ENCODE measurements at places on chromosomes 6 and 20.

GRCh38 chr20:47638851-47639250 lies 137.2 kb downstream of the NCOA3 start:
- no peak for DNase-seq

DNA sequence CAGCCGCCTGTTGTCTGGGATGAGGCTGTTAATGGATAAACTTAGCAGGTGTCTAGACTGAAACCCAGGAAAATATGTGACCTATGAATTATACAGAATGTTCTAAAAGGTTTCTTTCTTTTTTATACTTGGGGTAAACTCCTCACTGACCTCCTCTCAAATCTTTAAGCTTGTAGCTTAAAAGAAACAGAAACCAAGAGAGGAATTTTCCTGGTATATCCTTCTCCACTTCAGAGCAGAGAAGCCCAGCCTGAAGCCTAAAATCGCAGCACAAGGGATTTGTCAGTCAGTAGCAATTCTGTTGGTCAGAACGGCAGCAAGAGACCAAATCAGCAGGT lies 99.4 kb upstream of the RIPOR2 start:
- no peak for DNase-seq

DNA sequence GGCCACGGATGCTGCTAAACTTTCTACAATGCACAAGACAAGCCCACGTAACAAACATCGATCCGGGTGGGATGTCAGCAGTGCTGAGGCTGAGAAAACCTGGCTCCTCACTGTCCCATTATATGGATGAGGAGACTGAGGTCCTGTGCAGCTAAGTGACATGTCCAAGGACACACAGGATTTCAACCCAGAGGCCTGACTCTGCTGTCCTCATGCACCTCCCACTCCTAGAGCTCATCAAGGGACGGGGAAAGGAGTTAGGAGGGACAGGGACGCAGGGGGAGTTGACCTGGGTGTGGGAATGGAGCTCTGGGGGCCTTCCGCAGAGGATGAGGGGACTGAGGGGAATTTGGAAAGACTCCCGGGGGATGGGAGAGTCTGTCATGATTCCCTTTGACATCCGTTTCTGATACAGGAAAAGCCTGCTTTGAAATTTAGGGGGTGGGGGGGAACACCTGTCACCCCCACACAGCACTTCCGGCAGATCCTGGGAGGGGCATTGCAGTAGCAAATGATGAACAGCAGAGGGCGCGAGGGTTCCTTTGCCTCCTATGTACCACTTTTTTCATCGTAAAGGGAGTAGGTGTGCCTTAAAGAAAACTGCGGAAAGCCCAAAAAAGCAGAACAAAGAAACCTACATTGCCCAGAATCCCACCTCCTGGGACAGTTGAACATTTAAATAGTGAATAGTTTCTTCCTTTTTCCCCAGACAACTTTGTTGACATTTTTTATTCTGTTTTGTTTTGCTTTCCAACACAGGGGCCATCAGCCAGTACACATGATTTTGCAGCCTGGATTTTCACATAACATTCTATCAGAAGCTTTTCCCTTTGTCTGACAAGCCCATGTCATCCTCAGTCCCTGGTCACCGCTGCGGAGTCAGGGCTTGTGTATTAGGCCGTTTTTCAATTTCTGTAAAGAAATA lies 48.6 kb downstream of the SLC2A10 start:
- peak; percentile 35 for DNase-seq

- no peak for DNase-seq
These were observed 9.4 kb downstream of the CDK5RAP1 start for GRCh38 chr20:33391722-33392415.

DNA sequence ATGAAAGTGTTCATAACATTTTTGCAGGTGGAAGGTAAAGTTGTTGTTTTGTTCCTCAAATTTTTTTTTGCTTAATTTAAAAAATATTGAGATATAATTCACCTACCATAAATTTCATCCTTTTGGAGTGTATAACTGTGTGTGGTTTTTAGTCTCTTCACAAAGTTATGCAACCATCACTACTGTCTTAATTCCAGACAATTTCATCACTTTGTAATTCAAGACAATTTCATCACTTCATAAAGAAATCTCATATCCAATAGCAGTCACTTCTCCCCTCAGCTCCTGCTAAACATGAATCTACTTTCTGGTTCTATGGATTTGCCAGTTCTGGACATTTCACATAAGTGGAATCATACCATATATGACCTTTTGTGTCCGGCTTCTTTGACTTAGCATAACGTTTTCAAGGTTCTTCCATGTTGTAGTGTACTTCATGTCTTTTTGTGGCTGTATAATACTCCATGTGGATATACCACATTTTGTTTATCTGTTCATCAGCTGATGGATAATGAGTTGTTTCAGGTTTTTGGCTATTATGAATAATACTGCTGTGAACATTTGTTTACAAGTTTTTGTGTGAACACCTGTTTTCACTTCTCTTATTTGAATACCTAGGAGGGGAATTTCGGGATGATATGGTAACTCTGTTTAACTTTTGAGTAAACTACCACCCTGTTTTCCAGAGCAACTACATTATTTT lies 18.8 kb downstream of the ZFAND3 start:
- no peak for DNase-seq

- DNase-seq = peak; percentile 73
These were observed 3.9 kb upstream of the MICB start for GRCh38 chr6:31493875-31494694.

DNA sequence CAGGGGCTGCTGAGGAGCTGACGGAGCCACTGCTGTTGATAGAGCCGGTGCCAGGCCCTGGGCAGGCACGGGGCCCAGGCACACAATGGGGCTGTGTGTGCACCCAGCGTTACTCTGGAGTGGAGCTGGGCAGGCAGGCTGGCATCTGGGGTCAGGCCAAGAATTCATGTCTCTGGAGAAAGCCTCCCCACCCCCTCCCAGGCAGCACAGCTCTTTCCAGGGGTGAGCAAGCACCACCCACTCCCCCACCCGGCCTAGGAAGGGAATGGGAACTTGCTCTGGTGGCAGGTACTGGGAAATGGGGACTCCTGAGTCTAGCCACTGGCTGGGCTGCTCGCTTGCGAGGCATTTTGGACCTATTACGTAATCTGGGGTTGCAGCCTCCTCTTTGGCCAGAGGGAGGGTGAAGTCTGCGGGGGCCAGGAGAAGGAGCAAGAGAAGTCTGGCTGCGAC lies 22.7 kb downstream of the TFEB start:
- no peak for DNase-seq

GRCh38 chr6:39524007-39524406 lies 201.2 kb downstream of the KIF6 start:
- no peak for DNase-seq

DNA sequence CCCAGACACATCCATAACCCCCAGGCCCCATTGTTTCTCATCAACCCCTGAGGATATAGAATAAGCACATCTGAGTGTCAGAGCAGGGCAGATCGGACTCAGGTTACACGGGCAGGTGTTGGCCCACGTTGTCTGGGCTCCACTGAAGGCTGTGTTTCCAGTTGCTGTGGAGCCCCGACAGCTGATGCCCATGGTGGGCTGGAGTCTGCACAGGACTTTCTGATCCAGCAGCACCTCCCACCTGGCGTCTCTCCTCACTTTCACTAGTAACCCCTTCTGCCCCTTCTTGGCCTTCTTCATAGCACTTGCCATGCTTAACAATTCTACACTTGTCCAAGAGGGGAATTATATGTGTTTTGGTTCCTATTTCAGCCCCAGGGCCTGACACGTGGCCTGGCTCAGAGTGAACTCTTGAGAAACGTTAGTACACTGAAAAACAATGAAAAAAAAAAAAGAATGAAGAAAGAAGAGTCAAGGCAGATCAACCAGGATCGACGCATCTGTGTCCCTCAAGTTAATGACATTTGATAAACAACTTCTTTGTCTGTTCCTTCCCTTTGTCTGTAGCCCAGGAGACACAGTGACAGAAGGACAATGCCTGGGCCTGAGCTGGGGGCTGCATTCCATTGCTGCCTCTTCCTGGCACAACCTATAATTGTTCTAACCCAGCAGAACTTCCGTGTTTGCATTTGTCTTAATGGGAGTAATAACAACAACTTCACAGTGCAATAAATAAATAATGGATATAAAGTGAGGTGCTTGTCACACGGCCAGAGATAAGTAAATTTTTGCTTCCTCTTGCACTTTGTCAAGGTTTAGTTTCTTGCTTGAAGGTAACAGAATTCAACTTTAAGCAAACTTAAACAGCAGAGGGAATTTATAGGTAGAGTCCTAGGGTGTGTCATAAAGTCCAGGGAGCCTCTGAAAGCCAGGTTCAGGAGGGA lies 224.2 kb upstream of the SSTR4 start:
- no peak for DNase-seq

DNA sequence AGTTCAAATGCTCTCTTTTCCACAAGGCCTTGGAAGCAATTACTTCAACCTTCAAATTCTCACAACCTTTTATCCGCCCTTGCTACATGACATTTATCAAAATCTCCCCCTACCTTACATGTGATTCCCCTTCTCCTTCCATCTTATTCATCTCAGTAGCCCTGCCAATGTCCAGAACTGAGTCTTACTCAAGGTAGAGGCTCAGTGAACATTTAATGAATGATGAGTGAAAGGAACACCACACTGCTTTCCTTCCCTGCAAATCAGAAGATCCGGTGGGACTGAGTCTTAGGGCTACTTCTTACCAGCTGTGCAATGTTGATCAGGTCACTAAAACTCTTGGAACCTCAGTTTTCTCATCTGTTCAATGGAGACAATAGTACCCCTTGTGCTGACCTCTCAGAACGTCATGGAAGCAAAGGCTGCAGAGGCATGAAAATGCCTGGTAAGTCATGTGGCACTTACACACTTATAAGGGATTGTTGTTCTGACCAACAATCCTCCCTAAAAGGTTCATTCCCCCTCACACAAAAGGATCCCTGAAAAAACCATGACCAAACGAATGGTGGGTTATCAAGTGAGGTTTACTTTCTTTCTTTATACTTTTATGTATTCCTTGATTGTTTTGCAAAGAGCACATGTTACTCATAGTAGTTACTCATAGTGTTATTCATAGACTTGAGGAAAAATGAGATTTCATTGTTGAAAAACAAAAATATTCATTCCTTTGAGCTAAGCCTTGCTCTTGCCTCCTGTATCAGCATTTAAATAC lies 6.5 kb downstream of the MDGA1 start:
- DNase-seq = no peak

DNA sequence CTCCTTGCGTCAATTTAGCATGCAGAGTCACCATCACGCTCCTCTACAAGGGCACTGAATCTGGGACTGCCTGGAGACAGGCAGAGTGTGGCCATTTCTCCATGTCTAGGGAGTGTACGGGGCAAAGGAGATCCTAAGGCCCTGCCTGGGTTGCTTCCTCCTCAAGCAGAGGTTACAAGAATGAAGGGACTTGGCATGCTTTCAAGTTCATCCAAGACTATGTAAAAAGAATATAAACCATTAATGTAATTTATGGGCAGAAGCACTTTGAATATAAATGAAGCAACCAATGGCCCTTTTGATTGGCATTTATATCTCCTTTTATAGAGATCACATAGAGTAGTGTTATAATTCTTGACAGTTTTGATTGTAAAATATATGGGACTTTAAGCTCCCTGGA lies 137.5 kb downstream of the BTBD3 start:
- DNase-seq = no peak

DNA sequence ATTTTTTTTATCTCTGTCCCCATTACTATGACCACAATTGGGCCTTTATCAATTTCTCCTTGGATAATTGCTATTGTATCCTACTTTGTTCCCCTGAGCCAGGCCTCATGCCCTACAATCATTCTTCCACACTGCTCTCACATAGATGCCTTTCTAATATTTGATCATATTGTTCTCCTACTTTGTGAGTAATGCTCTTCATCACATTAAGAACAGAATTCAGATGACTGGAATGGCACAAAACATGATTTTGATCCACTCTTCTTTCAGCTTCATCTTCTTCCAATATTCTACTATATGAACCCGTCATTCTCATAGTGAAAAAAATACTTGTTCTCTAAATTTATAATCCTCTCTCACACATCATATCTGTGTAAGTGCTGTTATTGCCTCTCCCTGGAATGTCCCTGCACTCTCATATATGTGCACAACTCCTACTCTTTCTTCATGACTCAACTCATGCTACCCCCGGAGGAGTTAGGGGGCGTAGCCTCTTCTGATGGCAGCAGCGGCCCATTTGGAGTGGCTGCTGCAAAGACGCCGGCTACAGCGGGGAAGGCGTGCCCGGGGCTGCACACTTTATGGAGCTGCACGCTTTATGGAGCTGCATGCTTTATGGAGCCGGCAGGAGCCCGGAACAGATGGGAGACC lies 25.3 kb upstream of the HACE1 start:
- no peak for DNase-seq

DNA sequence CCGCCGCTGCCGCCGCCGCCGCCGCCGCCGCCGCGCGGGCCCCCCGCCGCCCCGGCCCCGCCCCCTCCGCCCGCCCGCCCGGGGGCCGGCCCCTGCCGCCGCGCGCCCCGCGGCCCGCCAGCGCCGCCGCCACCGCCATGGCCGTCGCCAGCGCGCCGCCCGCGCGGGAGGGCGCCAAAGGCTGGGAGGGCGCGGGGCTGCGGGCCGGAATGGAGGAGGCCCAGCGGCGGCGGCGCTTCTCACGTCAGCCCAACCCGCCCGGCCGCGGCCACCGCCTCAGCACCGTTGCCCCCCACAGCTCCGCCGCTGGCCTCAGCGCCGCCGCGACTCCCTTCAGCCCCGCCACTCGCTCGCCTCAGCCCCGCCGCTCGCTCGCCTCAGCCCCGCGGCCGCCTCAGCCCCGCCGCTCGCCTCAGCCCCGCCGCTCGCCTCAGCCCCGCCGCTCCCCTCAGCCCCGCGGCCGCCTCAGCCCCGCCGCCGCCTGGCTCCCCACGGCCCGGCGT lies 258 bp downstream of the PHF10 start:
- peak; percentile 33 for DNase-seq

GRCh38 chr6:35969646-35970045 lies 48.7 kb upstream of the SRPK1 start:
- DNase-seq = no peak

GRCh38 chr20:50348096-50348495 lies 157.5 kb downstream of the CEBPB start:
- no peak for DNase-seq

DNA sequence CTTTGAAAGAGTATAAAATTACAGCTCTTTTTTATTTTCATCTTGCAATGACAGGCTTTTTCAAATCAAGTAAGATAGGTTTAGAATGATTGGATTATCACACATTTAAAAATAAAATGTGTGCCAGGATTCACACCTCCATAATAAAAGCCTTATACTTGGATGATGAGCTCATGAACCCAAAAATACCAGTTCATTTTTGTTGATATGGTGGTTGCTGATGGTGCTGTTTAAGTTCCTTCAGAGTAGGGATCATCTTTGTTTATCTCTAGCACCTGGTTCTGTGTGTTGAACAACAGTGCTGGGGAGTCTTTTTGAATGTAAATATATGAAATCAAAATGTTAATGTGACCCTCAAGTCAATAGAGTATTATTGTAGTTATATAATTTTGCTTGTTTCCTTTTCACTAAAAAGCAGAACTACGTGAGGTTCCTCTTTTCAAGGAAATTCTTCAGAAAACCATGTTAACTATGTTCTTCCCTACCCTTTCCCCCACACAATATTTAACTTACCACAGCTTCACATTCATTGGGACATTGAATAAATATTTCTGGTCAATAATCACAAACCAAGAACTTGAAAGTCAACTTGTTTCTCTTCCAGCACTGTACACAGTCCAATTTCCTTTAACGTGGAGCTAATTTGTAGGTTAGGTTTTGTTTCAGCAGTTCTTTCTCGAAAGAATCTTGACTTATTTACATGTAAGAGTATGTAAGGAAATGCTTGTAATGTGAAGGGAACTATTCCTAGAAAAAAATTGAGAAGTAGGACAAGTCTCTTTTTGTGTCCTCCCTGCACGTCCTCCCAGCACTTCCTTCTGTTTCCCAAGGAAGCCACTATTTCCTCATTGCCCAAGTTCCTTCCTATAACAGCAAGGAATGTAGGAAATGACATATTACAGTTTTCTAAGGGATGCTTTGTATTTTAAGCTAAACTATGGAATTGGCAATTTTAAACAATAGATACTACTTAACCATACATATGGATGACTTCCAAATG lies 945.9 kb upstream of the CITED2 start:
- DNase-seq = no peak
